ENCODE measurements at places on chromosomes 5 and 9. TPM values are rescaled to one million over a fixed set of nuclear protein-coding genes. Genes with fewer than 3 reads are reported as not detected.
A peak's percentile ranks its signal among the peaks of the same experiment; 100 is the strongest.

GRCh38 chr5:135993880-135994636, 34.7 kb upstream of the TGFBI start:
- H3K36me3 ChIP-seq, result no peaks in the 10 kb centered on the region
- H3K4me1 ChIP-seq, result no peaks in the 10 kb centered on the region
- peaks cover 6% of the 10 kb centered on the region for H3K27me3 ChIP-seq
- no peak for DNase-seq

GRCh38 chr9:35798658-35799374, 7.4 kb downstream of the NPR2 start:
- DNase-seq, result no peak
- no peak overlapping the region for H3K4me3 ChIP-seq
- peaks cover 21% of the 10 kb centered on the region for H3K36me3 ChIP-seq
- H3K27ac ChIP-seq, result peak overlapping the region; percentile 68
- H3K4me1 ChIP-seq, result peaks cover 30% of the 10 kb centered on the region
- no peaks in the 10 kb centered on the region for H3K27me3 ChIP-seq

- no peak overlapping the region for H3K27ac ChIP-seq
- no peak for DNase-seq
- no peaks in the 10 kb centered on the region for H3K36me3 ChIP-seq
- peaks cover 2% of the 10 kb centered on the region for H3K27me3 ChIP-seq
Measured at GRCh38 chr5:151570512-151571269, 20.4 kb downstream of the FAT2 start.

DNA sequence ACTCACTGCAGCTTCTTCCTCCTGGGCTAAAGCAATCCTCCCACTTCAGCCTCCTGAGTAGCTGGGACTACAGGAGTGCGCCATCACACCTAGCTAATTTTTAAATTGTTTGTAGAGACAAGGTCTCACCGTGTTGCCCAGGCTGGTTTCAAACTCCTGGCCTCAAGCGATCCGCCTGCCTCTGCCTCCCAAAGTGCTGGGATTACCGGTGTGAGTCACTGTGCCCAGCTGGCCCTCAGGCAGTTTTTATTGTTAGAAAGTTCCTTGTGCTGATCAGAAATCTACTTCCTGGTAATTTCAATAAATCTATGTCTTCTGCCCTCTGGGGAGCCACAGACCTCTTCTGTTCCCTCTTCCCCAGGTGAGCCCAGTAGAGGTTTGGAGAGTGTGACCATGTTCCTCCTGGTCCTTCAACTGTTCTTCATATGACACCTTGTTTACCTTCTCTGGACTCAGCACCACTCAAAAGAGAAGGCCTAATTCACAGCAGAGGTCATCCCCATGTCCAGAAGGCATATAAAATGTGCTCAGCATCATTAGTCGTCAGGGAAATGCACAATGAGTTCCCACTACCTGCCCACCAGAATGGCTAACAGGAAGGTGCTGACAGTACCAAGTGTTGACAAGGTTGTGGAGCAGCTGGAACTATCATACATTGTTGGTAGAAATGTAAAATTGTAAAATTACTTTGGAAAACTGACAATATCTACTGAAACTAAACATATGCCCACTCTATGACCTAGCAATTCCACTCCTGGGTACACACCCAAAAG, 10.4 kb downstream of the TMOD1 start:
- peaks cover 18% of the 10 kb centered on the region for H3K4me1 ChIP-seq
- no peak for DNase-seq
- H3K27me3 ChIP-seq, result peaks cover 2% of the 10 kb centered on the region
- H3K27ac ChIP-seq, result peak overlapping the region; percentile 77

GRCh38 chr5:44827681-44828080, 18.9 kb downstream of the MRPS30 start:
- no peaks in the 10 kb centered on the region for H3K27me3 ChIP-seq
- peaks cover 7% of the 10 kb centered on the region for H3K4me1 ChIP-seq
- H3K36me3 ChIP-seq, result peaks cover 8% of the 10 kb centered on the region
- no peak overlapping the region for H3K27ac ChIP-seq
- H3K4me3 ChIP-seq, result no peak overlapping the region

Gene IFNA2
- total RNA-seq, result not detected

DNA sequence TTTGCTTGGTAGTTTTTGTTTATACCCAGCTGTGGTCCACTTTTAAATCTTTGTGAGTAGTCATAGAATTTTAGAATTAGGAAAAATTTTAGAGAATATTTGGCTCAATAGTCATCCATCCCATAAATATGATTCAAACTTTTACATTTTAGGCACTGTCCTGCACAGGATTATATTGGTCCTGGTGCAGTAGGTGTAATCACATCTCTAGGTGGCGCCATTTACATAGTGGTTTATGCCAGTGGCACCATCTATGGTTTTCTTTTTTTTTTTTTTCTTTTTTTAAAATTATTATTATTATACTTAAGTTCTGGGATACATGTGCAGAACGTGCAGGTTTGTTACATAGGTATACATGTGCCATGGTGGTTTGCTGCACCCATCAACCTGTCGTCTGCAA, 260.7 kb upstream of the KCNN2 start:
- no peaks in the 10 kb centered on the region for H3K4me1 ChIP-seq
- H3K4me3 ChIP-seq, result no peak overlapping the region
- no peaks in the 10 kb centered on the region for H3K27me3 ChIP-seq
- no peak for DNase-seq
- no peaks in the 10 kb centered on the region for H3K36me3 ChIP-seq

- no peak overlapping the region for H3K4me3 ChIP-seq
- no peak for DNase-seq
- no peaks in the 10 kb centered on the region for H3K27me3 ChIP-seq
- H3K4me1 ChIP-seq, result no peaks in the 10 kb centered on the region
- peaks cover 2% of the 10 kb centered on the region for H3K36me3 ChIP-seq
Measured at GRCh38 chr5:150119421-150120061, 33.2 kb upstream of the CSF1R start.

- H3K4me1 ChIP-seq, result no peaks in the 10 kb centered on the region
- DNase-seq, result no peak
- peaks cover 14% of the 10 kb centered on the region for H3K36me3 ChIP-seq
- H3K27me3 ChIP-seq, result peaks cover 5% of the 10 kb centered on the region
- no peak overlapping the region for H3K4me3 ChIP-seq
Measured at GRCh38 chr5:151271336-151271735, 18.4 kb downstream of the GM2A start.

DNA sequence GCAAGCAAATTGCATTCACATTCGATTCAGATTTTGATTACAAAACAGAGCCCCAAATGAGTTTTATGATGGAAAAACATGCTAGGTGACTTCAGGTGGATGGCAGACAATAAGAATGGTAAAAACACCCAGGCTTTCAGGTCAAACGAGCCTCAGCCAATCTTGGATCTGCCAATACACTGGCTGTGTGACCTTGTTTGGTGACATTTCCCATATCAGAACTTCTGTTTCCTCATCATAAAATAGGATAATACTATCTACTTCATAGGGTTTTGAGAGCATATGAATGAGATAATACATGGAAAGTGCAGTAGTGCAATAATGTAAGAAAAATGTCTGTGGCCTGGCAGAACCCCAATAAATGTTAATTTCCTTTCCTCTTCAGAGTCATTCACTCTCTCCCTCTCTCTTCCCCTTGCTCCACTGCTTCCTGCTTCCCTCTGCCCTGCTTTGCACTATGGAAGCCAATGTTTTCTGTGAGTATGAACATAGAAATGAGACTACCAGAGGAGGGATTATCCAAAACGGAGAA, 54.7 kb downstream of the SH3RF2 start:
- DNase-seq, result no peak
- H3K27ac ChIP-seq, result no peak overlapping the region
- no peak overlapping the region for H3K4me3 ChIP-seq
- H3K4me1 ChIP-seq, result no peaks in the 10 kb centered on the region

Gene TMEM167A
- total RNA-seq, result 96.2 TPM

- H3K4me1 ChIP-seq, result no peaks in the 10 kb centered on the region
- no peaks in the 10 kb centered on the region for H3K36me3 ChIP-seq
Measured at GRCh38 chr9:78778861-78779374, 482.0 kb downstream of the PSAT1 start.

DNA sequence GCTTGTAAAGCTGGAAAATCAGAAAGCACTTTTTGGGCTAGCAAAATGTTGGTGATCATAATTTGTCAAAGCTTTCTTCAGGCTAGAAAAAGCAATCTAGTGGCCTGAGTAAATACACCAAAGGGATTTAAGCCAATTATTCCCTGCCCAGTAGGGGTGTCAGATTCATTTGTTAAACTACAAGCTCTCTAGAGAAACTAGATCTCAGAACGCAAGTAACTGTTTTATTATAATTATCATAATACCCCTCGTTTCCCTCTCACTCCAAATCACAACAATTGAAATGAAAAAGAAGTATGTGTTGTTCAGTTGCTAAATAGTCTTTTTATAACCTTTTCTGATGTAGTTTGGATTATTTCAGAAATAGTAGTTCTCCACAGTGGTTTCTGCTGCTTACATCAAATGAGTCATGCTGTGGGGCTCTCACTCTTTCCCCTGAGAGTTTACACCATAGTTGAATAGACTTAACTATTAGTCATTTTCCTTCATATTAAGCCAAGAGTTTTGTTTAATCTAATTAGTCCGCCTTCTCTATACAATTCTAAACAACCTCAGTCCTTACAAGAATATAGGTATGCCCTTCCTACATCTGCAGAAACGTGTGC, 918.6 kb upstream of the DMAC1 start:
- DNase-seq, result no peak
- H3K4me3 ChIP-seq, result no peak overlapping the region
- H3K4me1 ChIP-seq, result no peaks in the 10 kb centered on the region
- no peaks in the 10 kb centered on the region for H3K36me3 ChIP-seq
- no peaks in the 10 kb centered on the region for H3K27me3 ChIP-seq

DNA sequence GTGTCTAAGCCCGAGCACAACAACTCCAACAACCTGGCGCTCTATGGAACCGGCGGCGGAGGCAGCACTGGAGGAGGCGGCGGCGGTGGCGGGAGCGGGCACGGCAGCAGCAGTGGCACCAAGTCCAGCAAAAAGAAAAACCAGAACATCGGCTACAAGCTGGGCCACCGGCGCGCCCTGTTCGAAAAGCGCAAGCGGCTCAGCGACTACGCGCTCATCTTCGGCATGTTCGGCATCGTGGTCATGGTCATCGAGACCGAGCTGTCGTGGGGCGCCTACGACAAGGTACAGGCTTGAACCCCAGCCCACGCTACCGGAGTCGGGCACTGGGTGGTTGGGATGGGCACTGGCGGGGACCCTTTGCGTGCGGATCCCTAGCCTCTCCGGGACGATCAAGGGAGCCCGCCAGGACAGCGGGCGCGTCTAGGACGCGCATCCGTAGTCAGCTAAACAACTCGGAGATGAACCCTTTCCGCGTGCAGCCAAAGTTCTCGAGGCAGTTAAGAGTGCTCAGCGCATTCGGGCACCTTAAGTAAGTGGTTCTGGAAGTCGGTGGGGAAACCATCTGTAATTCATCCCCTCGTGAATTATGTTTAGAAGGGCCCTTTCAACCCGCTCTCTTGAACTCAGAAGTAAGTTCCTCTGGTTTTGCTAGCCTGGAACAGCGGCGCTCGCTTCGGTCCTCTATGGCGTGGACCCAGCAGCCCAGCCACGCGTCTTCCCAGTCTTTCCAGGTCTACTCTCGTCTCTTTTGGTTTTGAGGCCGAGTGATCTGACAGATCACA, 1.3 kb downstream of the KCNN2 start:
- H3K27me3 ChIP-seq, result peaks cover 44% of the 10 kb centered on the region
- peak overlapping the region; percentile 48 for H3K27ac ChIP-seq
- no peak for DNase-seq
- H3K4me3 ChIP-seq, result peak overlapping the region; percentile 19

Gene ZNF79
- 21.7 TPM for total RNA-seq

Gene GRXCR2
- total RNA-seq, result not detected

- H3K27ac ChIP-seq, result no peak overlapping the region
- no peak overlapping the region for H3K4me3 ChIP-seq
- no peak for DNase-seq
Measured at GRCh38 chr5:93100428-93100827, 480.6 kb downstream of the NR2F1-AS1 start.

- H3K27me3 ChIP-seq, result no peaks in the 10 kb centered on the region
- DNase-seq, result no peak
- peaks cover 10% of the 10 kb centered on the region for H3K36me3 ChIP-seq
- H3K4me1 ChIP-seq, result peaks cover 25% of the 10 kb centered on the region
- no peak overlapping the region for H3K27ac ChIP-seq
Measured at GRCh38 chr5:81182396-81183390, 50.4 kb upstream of the CKMT2 start.

- H3K27ac ChIP-seq, result no peak overlapping the region
- no peaks in the 10 kb centered on the region for H3K36me3 ChIP-seq
- no peak for DNase-seq
- H3K4me3 ChIP-seq, result no peak overlapping the region
Measured at GRCh38 chr5:155136216-155136850, 122.8 kb downstream of the KIF4B start.

Gene DMGDH
- total RNA-seq, result not detected

Gene FOXB2
- total RNA-seq, result not detected

Gene LYRM7
- 15.8 TPM for total RNA-seq

- H3K27ac ChIP-seq, result no peak overlapping the region
- DNase-seq, result no peak
- peaks cover 9% of the 10 kb centered on the region for H3K4me1 ChIP-seq
- peaks cover 35% of the 10 kb centered on the region for H3K27me3 ChIP-seq
- no peaks in the 10 kb centered on the region for H3K36me3 ChIP-seq
Measured at GRCh38 chr5:98779264-98779877, 5.9 kb downstream of the RGMB start.

GRCh38 chr5:66875315-66875714, 279.1 kb downstream of the MAST4 start:
- peaks cover 16% of the 10 kb centered on the region for H3K36me3 ChIP-seq
- no peak for DNase-seq
- H3K4me1 ChIP-seq, result peaks cover 24% of the 10 kb centered on the region
- peaks cover 2% of the 10 kb centered on the region for H3K27me3 ChIP-seq
- no peak overlapping the region for H3K27ac ChIP-seq

GRCh38 chr9:125747765-125748445, 732 bp downstream of the PBX3 start:
- peak overlapping the region; percentile 90 for H3K4me3 ChIP-seq
- H3K27me3 ChIP-seq, result peaks cover 23% of the 10 kb centered on the region
- peaks cover 39% of the 10 kb centered on the region for H3K4me1 ChIP-seq
- DNase-seq, result peak; percentile 19

GRCh38 chr5:143890487-143890886, 78.5 kb downstream of the HMHB1 start:
- peaks cover 14% of the 10 kb centered on the region for H3K27me3 ChIP-seq
- peaks cover 2% of the 10 kb centered on the region for H3K36me3 ChIP-seq
- H3K27ac ChIP-seq, result no peak overlapping the region
- no peak overlapping the region for H3K4me3 ChIP-seq

DNA sequence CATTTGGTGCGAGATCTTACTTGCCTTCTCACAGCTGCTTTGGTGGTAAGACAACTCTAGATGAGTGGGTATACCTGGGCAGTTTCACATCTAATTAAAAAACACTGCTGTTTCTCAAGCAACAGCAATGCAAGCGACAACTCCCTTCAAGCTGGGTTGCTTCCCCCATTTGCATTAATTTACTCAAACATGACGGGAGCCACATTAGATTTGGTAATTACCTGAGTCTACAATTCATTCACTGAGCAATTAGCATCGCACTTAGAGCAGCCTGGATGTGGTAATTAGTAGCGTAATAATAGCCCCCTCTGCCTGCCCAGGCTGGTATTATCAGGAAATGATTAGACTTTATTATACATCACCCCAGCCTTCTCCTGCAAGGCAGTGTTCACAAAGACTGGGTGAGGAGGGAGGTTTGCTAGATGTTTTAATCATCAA, 73.4 kb downstream of the FBXO38 start:
- peaks cover 11% of the 10 kb centered on the region for H3K27me3 ChIP-seq
- H3K4me1 ChIP-seq, result peaks cover 5% of the 10 kb centered on the region
- no peak overlapping the region for H3K27ac ChIP-seq
- DNase-seq, result no peak
- no peaks in the 10 kb centered on the region for H3K36me3 ChIP-seq
- H3K4me3 ChIP-seq, result no peak overlapping the region

All from activated T-helper 1 cell treated with anti-CD3 and anti-CD28 coated beads, Interleukin-12 subunit alpha, Interleukin-12 subunit beta, Interleukin-2, Interleukin-4 antibody, amounts not matched to agents 30 ng/mL and 10 ng/mL and 1 ng/mL, durations not matched to agents 14 hours and 24 hours and 36 hours (primary cell).